ENCODE measurements at places on chromosomes 3 and 15. TPM values are rescaled to one million over a fixed set of nuclear protein-coding genes. Genes with fewer than 3 reads are reported as not detected.

GRCh38 chr15:65068403-65068788, 605 bp upstream of the RASL12 start:
- DNase-seq: no peak

RASGRP1 gene
- 1.7 TPM for polyA plus RNA-seq

LCTL gene
- polyA plus RNA-seq: not detected

AMOTL2 gene
- 10.6 TPM for polyA plus RNA-seq

IQCH gene
- polyA plus RNA-seq: 1.7 TPM

SMCO1 gene
- not detected for polyA plus RNA-seq

SH3BP5 gene
- polyA plus RNA-seq: 12.5 TPM

INKA1 gene
- polyA plus RNA-seq: 4.4 TPM

FANCD2OS gene
- polyA plus RNA-seq: not detected

ADAMTSL3 gene
- polyA plus RNA-seq: 1.1 TPM

Data from stomach (tissue), 19 donors.